ENCODE measurements at places on chromosomes 1 and 21. TPM values are rescaled to one million over a fixed set of nuclear protein-coding genes. Genes with fewer than 3 reads are reported as not detected.

Gene TMEM79
- 8.0 TPM for total RNA-seq

Gene FCRL6
- total RNA-seq: not detected

Gene TPTE
- not detected for total RNA-seq

Gene SPAG17
- not detected for total RNA-seq

DNA sequence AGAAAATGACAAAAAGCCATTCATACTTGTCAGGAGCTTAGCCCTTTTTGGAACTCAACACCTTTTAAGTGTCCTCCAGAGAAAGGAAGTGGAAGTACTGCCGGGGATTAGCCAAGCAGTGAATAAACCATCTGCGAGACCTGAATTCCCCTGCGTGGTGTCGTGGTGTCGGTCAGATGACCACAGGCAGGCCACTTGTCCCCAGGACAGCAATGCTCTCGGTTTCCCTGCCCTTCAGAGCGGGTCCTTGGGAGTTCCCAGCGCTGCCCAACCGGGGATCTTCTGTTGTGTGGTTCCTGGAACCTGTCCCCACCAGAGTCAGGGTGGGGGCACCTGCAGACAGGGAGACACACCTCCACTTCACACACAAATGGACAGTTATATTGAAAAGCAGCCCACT, 9.2 kb downstream of the GPR157 start:
- no peak for DNase-seq
- peaks cover 15% of the 10 kb centered on the region for H3K4me1 ChIP-seq
- H3K36me3 ChIP-seq: no peaks in the 10 kb centered on the region

GRCh38 chr1:184210862-184211261, 159.3 kb downstream of the TSEN15 start:
- H3K36me3 ChIP-seq: no peaks in the 10 kb centered on the region
- peaks cover 11% of the 10 kb centered on the region for H3K27me3 ChIP-seq
- DNase-seq: no peak
- no peaks in the 10 kb centered on the region for H3K4me1 ChIP-seq

GRCh38 chr1:68969441-68969840, 472.6 kb upstream of the DEPDC1 start:
- no peaks in the 10 kb centered on the region for H3K27me3 ChIP-seq
- no peaks in the 10 kb centered on the region for H3K4me1 ChIP-seq
- H3K4me3 ChIP-seq: no peak overlapping the region
- H3K36me3 ChIP-seq: no peaks in the 10 kb centered on the region
- DNase-seq: no peak
- H3K27ac ChIP-seq: no peak overlapping the region

DNA sequence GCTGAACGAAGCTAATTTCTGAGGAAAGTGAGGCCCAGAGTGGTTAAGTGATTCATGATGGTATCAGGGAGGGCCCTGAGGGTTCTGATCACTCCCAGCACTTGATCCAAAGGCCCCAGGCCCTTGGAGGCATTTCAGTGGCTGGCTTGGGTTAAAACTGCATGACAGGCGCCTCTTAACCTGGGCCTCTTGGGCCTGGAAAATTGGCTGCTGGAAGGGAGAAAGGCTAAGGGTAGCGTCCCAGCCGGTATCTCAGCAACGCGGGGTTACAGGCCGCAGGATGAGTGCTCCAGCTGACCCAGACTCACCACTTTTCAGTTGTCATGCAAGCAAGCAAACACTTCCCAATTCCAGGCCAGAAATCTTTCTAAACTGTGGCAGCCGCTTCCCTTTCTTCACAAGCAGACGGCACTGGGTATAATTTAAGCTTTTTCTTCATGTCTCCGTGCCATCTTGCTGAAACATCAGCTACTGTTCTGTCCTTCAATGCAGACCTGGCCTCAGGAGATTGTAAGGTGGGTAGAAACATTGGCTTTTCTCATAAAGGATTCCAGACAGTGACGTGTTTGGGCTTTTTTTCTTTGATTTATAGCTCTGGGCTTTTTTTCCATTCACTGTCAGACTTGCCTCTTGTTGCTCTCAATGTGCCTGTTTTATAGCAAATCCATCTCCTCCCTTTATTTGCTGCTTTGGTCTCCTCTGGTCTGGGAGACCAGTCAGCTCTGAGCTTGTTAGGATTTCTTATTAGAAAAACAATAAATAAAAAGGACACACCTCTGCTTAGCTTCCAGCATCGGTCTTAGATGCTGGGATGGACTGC, 229.1 kb downstream of the KCNJ6 start:
- no peak overlapping the region for H3K27ac ChIP-seq
- DNase-seq: no peak
- H3K4me1 ChIP-seq: no peaks in the 10 kb centered on the region
- H3K36me3 ChIP-seq: no peaks in the 10 kb centered on the region
- H3K27me3 ChIP-seq: peaks cover 4% of the 10 kb centered on the region

DNA sequence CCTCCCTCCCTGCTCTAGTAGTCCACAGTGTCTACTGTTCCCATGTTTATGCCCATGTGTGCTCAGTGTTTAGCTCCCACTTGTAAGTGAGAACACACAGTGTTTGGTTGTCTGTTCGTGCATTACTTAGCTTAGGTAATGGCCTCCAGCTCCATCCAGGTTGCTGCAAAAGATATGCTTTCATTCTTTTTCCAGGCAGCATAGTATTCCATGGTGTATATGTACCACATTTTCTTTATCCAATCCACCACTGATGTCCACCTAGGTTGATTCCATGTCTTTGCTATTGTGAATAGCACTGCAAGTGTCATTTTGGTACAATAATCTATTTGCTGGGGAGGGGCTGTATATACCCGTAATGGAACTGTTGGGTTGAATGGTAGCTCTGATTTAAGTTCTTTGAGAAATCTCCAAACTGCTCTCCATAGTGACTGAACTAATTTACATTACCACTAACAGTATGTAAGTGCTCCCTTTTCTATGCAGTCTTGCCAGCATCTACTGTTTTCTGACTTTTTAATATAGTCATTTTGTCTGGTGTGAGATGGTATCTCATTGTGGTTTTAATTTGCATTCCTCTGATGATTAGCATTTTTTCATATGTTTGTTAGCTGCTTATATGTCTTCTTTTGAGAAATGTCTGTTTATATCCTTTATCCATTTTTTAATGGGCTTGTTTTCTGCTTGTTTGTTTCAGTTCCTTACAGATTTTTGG, 191.9 kb upstream of the DMRTA2 start:
- peaks cover 20% of the 10 kb centered on the region for H3K4me1 ChIP-seq
- H3K27ac ChIP-seq: no peak overlapping the region
- H3K36me3 ChIP-seq: peaks cover 4% of the 10 kb centered on the region

DNA sequence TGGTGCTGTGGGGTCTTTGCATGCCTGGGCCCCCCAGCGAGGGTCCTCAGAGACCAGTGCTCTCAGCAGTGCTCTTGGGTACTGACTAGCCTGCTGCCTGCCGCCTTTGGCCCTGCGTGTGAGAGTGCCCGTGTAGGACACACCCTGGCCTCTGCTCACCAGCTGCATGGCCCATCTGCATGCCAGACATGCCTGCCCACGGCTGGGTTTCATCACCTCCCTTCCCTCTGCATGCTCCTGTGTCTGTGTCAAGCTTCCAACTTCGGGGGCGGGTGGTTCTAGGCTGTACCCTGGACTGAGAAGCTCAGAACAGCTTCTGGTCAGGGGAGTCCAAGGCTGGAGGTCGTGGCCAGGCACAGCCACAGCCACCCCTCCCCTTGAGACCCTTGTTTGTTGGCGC, 56.9 kb downstream of the PTPRF start:
- H3K4me3 ChIP-seq: no peak overlapping the region
- peaks cover 3% of the 10 kb centered on the region for H3K4me1 ChIP-seq
- DNase-seq: no peak

DNA sequence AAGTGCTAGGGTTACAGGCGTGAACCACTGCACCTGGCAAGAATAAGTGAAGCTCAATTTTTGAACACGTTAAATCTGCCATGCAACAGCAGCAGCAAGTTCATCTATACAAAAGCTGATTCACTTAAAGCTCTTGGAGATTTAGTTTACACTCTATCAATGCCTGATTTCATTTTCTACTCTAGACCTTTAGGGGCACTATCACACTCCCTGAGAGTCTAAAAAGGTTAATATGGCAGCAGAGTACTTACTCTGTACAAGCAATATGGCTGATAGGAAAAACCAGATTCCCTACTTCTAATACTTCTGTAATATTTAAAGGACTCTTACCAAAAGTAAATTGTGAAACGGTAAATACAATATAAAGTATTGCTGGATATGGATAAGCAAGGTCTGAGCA, 4.8 kb downstream of the RBM34 start:
- no peak for DNase-seq
- H3K27ac ChIP-seq: no peak overlapping the region
- H3K4me3 ChIP-seq: no peak overlapping the region
